Fibroblast of mammary gland (primary cell): ENCODE measurements at places on chromosomes 6 and 20.

- no peak for DNase-seq
Observed at GRCh38 chr20:11401988-11402387, 515.7 kb upstream of the BTBD3 start.

DNA sequence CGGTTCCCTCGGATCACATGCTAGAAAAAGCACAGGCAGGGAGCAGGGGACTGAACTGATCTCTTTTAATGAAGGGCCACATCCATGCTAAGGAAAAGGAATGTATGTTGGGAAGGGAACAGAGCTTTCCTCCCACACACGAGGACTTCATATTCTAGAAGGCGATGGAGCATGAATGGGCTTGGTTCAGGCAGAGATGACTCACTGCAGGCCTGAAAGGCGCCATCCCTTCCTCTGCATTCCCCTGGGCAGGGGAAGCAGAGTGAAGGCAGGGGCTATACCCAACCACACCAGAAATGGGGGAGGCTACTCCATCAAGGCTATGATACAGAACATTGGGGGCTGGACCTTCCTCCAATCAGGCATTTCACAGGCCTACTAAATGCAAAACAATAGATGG, 30.6 kb downstream of the ELMO2 start:
- DNase-seq: peak; percentile 46

DNA sequence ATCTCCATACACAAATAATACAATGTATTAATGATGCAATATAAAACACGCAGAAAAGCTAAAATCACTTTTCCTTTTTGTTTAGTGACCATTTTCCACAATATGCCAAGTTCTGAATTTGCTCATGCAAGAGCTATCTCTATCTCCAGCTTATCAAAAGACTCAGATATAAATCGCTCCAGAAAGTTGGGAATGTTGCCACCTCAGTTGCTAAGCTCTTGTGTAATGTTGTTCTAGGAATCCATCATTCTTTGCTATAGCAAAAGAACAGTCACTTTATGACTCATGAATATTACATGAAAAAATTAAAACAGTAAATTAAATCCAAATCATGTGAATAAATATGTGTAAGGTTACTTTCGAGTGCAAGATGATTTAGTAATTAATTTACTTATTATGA, 8.7 kb downstream of the PLAGL1 start:
- DNase-seq: peak; percentile 88

DNA sequence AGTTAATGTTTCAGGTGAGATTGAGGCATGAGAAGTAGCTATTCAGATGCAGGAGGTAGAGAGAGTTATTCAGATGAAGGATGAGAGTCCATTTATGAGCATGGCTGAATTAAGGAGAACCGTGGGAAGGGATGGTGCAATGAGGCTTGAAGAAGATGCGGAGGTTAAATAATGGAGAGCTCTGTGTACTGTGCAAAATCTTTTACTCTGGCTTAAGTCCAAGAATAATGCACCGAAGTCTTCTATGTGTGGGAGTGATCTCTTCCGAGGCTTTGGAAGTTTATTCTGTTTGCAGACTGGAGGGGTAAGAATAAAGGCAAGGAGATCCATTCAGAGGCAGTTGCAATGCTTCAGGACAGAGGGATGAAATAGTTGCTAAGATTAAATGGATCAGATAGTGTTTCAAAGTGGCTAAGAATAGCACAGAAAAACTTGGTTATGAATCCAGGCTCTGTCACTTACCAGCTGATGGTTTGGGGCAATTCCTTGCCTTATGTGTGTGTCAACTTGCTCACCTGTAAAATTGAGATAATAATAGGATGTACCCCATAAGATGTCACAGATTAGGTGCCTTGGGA, 467.1 kb downstream of the HDGFL1 start:
- DNase-seq: peak; percentile 5

- DNase-seq: no peak
Observed at GRCh38 chr6:116662202-116662601, 6.4 kb downstream of the ZUP1 start.
